Left lobe of liver (tissue), 2 donors: ENCODE measurements at places on chromosomes 11 and 22. TPM values are rescaled to one million over a fixed set of nuclear protein-coding genes. Genes with fewer than 3 reads are reported as not detected.

OR5A2 gene
- total RNA-seq = not detected

CLDN5 gene
- total RNA-seq = 10.4 TPM

FDX1 gene
- 23.6 TPM for total RNA-seq

CHRDL2 gene
- 8.8 TPM for total RNA-seq

RASD2 gene
- not detected for total RNA-seq

OR5AP2 gene
- total RNA-seq = not detected

FLRT1 gene
- total RNA-seq = not detected

DNA sequence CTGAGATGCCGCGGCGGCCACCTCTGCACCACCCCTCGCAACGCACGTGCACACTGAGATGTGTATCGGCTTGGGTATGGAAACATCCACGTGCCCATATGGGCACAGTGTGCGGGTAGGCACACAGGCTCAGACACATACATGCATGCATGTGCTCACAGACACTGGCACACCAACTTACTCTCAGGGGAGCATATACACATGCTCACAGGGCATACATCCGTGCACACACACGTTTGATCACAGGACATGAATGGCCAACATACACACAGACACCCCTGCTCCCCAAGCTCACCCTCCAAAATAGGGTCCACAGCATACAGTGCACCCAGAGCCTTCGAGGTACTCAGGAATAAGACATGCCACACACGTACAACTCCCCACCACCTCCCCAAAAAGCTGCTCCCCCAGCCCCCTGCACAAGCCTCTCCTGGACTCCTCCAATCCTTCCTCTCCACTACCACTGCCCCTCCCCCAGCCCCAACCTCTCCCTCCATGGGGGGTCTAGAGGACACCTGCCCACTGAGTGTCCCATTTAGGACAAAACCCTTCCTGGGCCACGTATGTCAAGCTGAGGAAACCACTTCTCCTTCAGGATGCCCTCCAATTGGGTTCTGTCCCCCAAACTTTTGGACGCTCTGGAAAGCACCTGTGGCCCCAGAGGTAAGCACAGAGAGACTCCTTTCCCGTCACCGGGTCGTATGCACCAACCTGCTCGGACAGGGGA is 53.1 kb downstream of the SLC22A12 start:
- DNase-seq = no peak

DNA sequence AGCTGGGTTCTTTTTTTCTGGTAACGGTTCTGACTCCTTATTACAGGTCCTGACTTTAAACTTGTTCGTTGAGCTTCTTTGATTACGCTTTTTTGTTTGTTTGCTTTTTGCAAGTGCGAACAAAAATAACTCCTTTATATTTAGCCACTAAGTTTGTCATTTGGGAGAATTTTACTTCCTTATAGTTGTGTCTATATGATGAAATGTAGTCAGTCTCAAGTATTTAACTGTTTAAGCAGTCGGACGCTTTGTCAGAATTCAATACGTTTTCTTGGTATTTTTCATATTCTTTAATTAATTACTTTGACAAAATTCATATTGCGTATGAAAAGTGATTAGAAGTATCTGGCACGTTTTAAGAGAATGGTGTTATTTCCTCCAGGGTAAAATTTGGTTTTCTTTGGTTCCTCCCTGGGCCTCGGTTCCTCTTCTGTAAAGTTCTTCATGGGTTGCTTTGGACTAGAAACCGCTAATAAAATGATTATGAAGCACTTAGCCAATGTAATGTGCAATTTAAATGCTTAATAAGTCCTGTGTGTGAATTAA is 1.3 kb downstream of the CBL start:
- DNase-seq = no peak

DNA sequence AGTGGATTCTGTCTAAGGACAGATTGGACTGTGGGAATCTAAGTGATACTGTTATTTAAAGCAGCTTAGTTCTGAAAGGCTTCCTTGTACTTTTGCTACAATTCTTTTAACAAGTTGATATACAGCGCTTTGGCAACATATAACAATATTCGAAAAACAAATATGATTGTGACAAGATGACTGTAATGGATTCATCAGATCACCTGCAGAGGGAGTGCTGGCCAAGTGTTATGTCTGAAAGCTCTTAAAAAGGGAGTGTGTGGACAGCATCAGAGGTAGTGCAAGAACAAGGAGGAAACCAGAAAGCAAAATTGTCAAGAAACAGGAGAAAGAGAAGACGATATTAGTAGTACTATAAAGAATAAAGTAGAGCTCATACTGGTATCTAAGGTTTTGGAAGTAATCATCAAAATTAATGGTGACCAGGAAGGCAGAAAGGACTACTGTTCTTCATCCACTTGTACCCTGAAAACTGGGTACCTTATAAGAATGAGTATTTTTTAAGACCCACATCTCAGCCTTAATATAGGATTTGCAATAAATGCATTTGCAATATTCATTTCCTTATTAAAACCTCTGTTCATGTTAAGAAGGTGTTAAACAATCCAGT is 1112.0 kb upstream of the CCDC90B start:
- no peak for DNase-seq

DNA sequence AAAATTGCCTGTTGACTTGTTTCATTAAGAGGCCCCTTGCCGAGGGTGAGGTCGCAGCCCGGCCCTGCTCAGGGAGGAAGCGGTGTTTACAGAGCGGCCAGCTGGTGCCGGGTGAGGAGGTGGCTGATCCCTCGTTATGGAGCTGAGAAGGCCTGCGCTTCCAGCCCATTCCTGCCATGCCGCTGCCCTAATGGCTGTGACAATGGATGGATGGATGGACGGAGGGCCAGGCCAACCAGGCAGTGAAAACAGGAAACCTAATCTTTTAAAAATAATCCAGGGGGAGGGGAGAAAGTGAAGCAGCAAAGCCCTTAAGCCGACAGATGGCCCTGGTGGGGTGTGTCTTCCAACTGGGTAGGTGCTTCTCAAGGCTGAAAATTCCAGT is 38.5 kb downstream of the BCR start:
- no peak for DNase-seq

GRCh38 chr11:69394869-69395246 is 86.6 kb upstream of the LINC01488 start:
- no peak for DNase-seq

GRCh38 chr11:116193321-116194131 is 579.3 kb downstream of the BUD13 start:
- no peak for DNase-seq

DNA sequence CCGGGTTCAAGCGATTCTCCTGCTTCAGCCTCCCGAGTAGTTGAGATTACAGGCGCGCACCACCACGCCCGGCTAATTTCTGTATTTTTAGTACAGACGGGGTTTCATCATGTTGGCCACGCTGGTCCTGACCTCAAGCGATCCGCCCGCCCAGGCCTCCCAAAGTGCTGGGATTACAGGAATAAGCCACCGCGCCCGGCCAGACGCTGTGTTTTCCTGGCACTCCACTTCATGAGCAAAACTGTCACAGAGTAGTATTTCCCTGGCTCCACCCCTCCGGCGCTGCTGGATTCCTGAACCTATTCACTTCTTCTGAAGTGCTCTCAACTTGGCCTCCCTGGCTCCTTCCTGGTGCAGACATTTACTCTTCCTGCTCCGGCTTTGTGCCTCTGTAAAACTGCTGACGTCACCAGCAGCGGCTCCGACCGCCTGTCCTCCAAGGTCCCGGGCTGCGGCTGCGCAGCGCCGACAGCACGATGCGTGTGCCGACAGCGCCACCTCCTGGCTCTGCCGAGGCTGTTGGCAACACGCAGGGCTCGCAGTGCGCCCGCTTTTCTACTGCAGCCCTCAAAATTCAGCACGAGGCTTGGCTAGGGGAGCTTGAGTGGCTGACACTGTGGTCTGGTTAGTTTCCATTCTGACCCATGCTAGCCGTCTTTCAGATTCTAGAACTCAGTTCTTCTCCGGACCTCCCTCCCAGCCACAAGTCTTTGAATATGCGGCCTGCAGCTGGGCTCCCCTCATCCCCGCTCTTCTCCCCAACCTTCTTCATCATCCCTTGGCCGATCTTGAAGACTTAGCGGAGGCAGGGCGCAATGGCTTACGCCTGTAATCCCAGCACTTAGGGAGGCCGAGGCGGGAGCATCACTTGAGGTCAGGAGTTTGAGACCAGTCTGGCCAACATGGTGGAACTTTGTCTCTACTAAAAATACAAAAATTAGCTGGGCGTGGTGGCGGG is 36.6 kb downstream of the APOL3 start:
- DNase-seq = peak; percentile 94

GRCh38 chr11:1345737-1346513 is 36.5 kb upstream of the TOLLIP start:
- peak; percentile 30 for DNase-seq

GRCh38 chr22:50693462-50693861 is 20.8 kb downstream of the SHANK3 start:
- DNase-seq = no peak

DNA sequence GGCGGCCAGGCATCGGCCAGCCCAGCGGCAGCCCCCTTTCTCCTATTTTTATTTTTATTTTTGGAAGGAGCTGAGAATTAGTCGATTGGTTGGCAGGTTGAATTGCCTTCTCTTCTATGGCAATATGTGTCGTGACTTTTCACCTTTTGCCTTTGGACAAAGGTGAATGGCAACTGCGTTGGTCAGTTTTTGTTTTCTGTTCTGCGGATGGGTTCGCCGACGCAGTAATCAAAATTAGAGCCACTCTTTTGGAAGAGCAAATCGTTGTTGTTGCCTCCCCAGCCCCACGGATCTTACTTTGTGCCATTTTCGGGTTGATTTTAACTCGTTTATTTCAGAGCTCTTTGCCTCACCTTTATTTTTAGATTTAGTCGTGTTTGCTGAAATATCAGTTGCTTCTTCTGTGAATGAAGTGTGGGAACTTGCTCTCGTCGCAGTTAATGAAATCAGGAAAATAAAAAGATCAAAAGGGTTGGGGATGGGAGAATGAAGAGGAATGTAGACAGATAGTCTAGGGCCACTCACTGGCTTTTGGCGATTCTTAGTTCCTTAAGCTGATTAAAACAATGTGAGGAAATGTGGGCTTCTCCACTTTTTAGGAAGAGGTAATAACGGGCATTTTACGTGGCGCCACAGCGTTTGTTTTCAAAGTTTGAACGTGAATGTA is 1.6 kb downstream of the CECR2 start:
- DNase-seq = peak; percentile 70

DNA sequence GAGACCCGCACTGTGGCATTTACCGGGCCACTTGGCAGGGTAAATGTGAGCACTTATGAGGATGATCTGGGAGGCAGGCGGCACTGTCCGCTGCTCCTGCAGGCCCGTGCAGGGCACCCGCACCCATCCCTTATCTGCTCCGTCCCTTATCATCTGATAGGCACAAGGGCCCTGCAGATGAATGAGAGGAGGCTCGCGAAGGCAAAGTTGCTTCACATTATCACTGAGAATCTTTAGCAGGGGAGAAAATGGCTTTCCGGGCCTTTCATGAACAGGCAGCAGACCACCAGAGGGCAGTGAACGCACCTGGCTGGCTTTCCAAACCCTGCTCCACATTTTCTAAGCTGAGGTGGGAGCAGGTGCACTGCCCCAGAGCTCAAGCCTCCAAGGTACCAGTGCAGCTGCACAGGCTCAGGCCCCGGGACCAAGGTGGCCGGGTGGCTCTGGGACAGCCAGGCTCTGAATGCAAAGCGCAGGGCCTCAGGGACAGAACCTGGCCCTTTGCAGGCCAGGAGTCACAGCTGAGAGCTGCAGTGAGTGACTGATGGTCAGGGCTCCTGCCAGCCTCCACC is 165.6 kb downstream of the SHANK2 start:
- peak; percentile 52 for DNase-seq

DNA sequence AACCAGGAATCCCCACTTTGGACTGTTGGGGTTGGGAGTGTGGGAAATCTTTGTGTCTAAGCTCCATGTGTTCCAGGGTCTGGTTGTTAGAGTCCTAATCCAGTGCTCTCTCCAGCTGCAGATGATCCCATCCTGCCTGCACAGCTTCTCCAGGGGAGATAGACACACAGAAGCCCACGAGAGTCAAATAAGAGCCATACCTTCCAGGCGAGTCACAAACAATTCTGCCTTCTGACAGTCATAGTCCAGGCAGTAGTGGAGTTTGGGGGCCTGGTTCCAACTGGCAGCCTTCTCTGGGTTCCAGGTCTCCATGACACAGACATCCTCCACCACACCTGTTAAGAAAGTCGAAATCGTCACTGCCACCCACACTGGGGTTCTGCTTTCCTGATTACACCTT is 32.1 kb downstream of the SYT13 start:
- no peak for DNase-seq

- no peak for DNase-seq
These were observed 1.6 kb upstream of the ACCSL start for GRCh38 chr11:44046182-44046581.

- DNase-seq = no peak
These were observed 26.7 kb upstream of the PICK1 start for GRCh38 chr22:38030311-38031133.

GRCh38 chr11:130918081-130918480 is 1.8 kb upstream of the SNX19 start:
- no peak for DNase-seq

DNA sequence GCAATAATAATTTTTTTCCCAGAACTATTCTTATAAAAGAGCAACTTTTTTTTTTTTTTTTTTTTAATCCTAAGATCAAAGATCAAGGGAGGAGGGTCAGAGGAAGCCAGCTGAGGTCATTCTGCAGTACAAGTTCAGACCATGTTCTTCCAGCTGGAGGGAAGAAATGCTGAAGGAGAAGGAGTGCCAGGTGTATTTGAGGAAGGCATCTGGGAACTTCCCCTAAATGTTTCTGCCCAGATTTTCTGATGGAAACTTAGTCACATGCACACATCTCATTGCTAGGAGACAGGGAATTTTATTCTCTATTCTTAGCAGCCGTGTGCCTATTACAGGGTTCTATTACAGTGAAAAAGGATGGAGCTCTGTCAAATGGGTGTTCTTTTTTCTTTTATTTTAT is 208.4 kb downstream of the ARHGAP42 start:
- DNase-seq = no peak

GRCh38 chr22:28116219-28116673 is 197.2 kb upstream of the PITPNB start:
- DNase-seq = no peak

DNA sequence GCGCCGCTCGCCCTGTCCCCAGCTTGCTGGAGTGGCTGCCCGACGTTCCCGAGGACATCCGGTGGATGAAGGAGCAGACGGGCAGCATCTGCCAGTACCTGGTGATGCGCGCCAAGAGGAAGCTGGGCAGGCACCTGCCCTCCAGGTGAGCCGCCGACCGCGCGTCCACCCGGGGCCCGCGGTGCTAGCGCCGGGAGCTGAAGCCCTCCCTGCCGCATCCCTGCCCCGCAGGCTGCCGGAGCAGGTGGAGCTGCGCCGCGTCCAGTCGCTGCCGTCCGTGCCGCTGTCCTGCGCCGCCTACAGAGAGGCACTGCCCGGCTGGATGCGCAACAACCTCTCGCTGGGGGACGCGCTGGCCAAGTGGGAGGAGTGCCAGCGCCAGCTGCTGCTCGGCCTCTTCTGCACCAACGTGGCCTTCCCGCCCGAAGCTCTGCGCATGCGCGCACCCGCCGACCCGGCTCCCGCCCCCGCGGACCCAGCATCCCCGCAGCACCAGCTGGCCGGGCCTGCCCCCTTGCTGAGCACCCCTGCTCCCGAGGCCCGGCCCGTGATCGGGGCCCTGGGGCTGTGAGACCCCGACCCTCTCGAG is 3.3 kb upstream of the CRACR2B start:
- DNase-seq = no peak

- DNase-seq = no peak
These were observed 73.4 kb downstream of the WNT7B start for GRCh38 chr22:45903355-45904135.

- no peak for DNase-seq
These were observed 4.5 kb upstream of the KCTD17 start for GRCh38 chr22:37047006-37047405.
